ENCODE measurements at places on chromosomes 6 and 20.

- no peak for DNase-seq
Measured at GRCh38 chr6:56759521-56759920, 116.8 kb upstream of the DST start.

DNA sequence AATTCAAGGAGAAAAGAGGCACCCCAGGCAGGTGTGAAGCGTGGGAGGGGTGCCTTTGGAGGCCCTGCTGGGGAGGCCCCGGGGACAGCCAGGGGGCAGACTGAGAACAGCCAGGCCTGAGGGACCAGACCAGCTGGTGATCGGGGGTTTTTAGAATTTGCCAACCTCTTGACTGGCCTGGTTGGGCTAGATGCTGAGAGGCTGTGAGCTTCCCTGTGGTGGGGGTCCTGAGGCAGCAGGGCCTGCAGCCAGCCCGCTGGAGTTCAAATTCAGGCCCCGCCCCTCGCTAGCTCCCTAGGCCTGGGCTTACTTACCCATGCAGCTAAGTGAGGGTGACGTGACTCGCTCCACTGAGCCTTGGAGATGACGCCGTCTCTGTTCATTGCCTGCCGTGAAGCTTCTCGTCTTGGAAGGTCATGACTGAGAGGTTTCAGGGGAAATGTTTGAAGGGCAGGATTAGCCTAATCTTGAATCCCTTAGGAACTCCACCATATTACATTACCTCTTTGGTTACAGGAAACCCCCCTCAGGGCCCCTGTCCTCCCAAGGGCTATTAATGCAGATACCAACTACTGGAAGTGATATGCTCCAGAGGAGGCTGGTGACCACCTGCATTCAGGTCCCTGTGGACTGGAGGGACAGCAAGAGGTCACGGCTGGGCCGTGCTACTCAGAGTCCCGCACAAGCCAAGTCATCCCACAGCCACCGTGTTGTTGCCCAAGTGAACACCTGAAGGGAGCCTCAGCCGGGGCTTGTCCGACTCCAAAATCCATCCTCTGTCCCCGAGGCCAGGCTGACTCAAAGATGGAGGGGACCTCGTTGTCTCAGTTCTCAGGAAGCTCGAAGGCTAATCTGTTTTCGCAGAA, 73.9 kb upstream of the DUSP22 start:
- DNase-seq, result no peak

DNA sequence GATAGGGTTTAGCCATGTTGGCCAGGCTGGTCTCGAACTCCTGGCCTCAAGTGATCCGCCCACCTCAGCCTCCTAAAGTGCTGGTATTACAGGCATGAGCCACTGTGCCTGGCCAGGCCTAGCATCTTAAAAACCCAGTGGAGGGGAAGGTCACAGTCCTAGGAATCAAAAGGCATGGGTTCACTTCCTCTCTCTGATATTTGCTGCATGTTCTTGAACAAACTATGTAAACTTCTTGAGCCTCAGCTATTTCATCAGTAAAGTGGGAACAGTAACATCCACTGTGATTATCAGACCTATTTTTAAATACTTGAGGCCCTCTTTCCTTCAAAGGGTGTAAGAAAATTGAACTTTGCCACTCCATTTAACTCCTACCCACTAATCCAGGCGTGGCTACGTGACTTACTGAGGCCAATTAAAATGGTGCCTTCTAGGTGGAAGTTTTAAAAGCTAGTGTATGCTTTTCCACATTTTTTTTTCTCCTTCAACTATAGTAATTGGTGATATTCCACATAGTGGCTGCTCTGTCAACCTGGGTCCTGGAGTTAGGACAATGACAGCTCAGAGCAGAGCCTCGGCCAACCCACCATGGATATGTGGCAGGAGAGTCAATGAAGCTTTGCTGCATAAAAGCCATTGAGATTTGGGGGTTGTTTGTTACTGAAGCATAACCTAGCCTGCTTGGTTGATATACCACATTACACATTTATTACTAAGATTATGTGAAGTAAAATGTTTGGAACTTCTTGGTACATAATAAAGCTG, 32.2 kb upstream of the IER3 start:
- no peak for DNase-seq

DNA sequence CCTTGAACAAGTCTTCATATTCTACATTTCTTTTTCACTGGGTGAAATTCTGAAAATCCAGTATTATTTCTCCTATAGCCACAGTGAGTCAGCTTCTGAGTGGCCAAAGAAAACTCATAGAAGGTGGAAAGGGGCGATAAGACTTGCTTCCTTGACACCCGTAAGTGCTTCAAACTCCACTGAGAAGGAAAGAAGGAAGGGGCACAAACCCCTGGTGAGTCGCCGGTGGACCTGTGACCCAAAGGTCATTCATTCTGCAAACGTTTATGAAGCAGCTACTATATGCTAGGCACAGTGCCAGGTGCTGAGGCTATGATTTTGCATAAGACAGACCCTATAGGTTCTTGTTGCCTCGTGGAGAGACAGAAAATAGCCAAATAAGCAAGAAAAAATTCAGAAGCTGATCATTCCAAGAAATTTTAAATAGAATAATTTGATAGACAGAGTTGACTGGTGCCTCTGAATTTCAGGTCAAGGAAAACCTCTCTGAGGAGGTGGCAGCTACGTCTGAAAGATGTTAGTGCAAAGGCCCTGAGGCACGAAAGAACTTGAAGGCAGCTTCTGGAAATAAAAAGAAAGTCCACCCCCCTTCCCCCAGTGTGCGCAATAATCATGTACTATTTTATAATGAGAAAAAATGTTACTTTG, 118.2 kb downstream of the CD24 start:
- no peak for DNase-seq

DNA sequence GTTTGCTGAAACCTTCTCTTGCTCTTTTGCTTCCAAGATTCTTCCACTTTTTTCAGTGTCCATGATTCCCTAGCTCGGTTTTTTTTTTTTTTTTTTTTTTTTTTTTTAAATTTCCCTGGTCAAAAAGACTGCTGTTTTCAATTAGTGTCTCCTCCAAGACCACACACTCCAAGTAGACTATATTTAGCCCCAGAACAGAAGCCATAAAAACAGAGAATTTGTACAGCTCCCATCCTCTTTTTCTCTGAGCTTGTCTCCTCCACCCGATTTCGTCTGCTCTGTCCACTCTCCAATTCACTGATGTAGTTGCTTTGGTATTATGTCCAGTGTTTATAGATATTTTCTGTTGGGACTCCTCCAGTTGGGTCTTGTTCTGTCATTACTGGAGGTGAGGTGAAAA, 37.6 kb downstream of the RSPH3 start:
- no peak for DNase-seq

- no peak for DNase-seq
Measured at GRCh38 chr20:32553618-32554017, 31.5 kb downstream of the NOL4L start.

DNA sequence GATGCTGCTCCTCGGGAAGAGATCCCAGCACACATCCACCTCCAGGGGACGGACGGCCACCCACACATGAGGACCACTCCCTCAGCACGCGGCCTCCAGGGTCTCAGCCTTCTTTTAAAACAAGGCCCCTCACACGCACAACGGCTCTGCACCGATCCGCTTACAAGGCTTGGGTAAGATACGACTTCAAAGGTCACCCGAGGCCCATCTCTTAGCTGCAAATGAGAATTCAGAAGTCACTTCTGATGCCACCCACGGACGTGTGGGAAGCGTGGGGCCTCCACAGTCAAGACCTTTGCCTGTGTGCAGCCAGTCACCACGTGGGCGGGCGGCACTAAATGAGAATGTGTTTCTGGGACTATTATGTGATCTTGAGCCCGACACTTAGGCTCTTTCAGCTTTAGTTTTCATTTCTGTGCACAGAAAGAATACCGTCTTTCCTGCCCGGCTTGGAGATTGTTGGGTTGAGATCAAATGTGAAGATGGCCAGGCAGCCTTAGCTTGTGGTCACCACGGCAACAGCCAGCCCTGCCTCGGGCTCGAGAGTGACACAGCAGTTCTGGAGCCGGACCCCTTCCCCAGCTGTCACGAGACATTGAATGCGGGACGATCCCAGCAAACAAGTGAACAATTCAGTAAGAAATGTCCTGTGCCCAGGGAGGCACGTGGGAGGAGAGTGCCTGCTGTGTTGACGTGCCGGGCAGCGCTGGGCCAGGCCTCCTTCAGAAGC, 91.6 kb downstream of the RAMACL start:
- no peak for DNase-seq
